ENCODE measurements at places on chromosomes 16 and 17.

GRCh38 chr17:49861150-49861884 is 13.4 kb upstream of the TAC4 start:
- DNase-seq: no peak

DNA sequence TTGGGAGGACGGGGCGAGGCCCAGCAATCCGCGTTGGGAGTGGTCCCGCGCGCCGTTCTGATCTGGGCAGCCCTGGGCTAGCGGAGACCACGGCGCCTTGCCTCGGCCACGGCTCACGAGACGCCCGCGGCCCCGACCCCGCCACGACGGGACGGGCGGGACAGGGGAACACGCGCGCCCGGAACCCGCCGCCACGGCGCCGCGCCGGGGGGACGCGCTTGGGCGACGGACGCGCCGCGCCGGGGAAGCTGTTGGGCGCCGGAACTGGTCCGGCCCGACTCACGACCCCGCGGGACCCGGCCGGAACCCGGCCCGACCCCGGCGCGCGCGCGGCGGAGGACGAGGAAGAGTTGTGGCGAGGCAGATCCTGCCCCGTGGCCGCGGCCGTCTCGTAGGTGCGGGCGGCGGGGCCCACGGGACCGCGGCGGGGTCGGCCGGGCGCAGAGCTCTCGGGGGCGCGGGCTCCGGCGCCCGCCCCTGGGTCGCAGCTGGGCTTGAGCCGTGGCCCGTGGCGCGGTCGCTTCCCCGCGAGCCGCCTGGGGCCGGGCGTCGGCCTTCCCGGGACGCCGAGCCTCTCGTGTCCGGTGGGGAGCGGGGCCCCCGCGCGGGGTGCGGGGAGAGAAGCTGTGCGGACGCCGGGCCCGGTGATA is at the start of gene ACSF3:
Gene ACSF3, plus strand, starts transcription at position 251 of the 650 bp plus-strand sequence. CDS start 6,830 bp downstream, outside the sequence.
- peak; percentile 41 for DNase-seq

GRCh38 chr16:24652803-24653202 is 76.6 kb upstream of the TNRC6A start:
- DNase-seq: no peak

DNA sequence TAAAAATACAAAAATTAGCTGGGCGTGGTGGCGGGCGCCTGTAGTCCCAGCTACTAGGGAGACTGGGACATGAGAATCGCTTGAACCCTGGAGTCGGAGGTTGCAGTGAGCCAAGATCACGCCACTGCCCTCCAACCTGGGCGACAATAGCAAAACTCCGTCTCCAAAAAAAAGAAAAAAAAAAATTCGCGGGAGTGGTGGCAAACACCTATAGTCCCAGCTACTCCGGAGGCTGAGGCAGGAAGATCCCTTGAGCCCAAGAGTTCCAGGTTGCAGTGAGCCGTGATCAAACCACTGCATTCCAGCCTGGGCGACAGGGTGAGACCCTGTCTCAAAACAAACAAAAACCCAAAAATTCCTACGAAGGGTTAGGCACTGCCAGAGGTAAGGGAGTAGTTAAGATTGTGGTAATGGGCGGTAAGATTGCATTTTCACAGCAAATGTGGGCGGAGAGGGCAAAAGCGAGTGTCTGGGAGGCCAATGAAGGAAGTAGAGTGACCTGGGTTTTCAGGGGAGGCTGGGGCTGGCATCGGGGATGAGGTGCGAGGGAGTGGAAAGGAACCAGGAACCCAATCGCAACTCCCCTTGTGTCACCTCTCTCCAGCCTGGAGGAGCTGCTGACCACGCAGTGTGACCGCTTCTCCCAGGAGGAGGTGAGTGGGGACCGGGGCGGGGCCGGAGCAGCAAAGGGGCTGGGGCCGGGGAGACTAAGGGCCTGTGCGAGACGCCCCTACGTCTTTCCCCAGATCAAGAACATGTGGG is 2.6 kb downstream of the MYL11 start:
- DNase-seq: no peak

GRCh38 chr17:17749921-17750320 is 68.7 kb downstream of the RAI1 start:
- no peak for DNase-seq

- DNase-seq: no peak
Measured at GRCh38 chr16:2039274-2040031, 8.2 kb downstream of the NTHL1 start.

DNA sequence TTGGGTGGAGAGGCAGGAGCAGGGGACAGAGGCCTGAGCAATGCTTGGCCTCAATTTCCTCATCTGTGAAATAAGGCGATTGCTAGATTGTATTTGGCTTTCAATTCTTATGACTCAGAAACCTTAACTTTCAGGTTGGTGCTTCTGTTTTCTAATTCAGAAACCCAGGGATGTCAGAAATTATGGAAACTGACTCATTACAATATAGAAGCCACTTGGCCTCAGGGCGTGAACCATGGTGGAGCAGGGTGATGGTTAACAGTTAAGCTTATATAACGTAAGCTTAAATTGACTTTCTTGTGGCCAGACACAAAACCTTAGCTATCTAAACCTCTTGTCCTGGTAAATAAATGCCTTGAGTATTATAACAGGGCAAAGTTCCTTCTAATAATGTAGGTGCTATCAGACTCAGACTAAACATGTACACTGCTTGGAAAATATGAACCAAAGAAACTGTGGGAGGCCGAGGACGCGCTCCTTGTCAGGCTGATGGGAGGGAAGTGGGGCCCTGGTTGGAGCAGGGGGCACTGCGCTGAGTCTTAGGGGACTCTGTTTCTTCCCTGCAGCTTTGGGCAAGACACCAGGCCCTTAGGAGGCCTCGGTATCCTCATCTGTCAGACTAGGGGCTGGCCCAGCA is 17.1 kb upstream of the SREBF1 start:
- no peak for DNase-seq

GRCh38 chr16:66254751-66255150 is 111.7 kb upstream of the CDH5 start:
- no peak for DNase-seq

- DNase-seq: no peak
Measured at GRCh38 chr16:87040169-87041117, 276.7 kb downstream of the C16orf95 start.

GRCh38 chr16:66168777-66169176 is 197.7 kb upstream of the CDH5 start:
- DNase-seq: no peak

GRCh38 chr16:87652799-87653198 is 50.5 kb downstream of the JPH3 start:
- no peak for DNase-seq

DNA sequence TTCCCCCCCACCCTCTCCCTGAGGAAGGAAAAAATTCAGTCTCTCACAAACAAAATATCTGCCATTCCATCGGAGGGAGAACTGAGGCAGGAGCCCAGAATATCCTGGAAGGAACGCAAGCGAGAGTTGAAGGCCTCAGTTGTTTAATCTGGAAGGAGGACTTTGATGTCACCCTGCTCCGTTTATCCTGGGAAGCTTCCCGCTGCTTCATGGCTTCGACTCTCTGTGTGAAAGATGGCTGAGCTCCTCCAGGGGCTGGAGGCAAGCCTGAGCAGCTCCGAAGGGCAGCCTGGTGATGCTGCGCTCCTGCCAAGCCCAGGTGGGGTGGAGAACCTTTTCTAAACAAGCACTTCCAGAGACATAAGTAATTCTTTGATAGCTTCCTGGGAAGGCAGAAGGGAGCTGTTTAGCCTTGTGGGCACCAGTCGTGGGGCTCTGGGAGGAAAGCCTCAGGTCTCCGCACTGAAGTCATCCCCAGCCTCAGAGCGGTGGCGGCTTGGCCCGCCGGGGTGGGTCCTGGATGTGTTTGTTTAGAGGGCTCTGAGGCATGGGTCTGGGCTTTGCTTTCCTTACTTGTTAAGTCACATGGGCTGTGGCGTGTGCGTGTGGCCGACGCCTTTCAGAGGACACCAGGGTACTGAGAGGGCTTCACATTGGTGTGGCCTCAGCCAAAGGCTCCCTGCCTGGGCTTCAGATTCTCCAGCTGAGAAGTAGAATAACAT is 7.9 kb downstream of the NKD1 start:
- no peak for DNase-seq

GRCh38 chr17:67126983-67127382 is 82.6 kb downstream of the CACNG1 start:
- DNase-seq: no peak

DNA sequence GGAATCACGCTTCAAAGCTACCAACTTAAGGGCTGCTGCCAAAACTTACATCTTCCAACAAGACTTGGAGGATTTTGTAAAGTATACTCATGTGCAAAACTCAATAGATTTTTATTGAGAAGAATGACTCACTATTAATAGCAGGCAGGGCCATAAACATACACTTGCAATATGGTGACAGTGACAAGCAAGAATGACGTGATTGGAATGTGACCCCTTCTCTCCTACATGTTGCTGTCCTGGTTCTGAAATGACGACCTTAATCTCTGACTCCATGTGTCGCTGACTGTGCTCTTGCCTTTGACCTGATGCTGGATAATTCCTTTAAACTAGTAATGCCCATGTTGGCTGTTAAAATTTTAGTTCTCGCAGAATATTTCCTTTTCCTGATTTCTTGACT is 174.5 kb downstream of the PARN start:
- no peak for DNase-seq

GRCh38 chr17:69593351-69593715 is 178.8 kb downstream of the MAP2K6 start:
- DNase-seq: no peak

- DNase-seq: no peak
Measured at GRCh38 chr16:85357323-85357722, 245.1 kb upstream of the CIBAR2 start.

DNA sequence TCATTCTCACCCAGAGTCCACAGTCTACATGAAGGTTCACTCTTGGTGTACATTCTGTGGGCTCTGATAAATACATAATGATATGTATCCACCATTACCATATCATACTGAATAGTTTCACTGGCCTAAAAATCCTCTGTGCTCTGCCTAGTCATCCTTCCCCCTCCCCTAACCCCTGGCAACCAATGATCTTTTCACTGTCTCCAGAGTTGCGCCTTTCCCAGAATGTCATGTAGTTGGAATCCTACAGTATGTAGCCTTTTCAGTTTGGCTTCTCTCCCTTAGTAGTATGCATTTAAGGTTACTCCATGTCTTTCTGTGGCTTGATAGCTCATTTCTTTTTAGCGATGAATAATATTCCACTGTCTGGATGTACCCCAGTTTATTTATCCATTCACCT is 101.3 kb downstream of the NOG start:
- no peak for DNase-seq

DNA sequence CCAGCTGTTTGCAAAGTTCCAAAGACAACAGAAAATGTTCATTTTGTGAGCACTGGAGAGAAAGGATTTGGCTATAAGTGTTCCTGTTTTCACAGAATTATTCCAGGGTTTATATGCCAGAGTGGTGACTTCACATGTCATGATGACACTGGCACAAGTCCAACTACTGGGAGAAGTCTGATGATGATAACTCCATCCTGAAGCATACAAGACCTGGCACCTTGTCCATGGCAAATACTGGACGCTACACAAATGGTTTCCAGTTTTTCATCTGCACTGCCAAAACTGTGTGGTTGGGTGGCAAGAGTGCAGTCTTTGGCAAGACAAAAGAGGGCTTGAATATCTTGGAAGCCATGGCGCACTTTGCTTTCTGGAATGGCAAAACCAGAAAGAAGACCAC is 385.0 kb downstream of the CDH11 start:
- DNase-seq: no peak

DNA sequence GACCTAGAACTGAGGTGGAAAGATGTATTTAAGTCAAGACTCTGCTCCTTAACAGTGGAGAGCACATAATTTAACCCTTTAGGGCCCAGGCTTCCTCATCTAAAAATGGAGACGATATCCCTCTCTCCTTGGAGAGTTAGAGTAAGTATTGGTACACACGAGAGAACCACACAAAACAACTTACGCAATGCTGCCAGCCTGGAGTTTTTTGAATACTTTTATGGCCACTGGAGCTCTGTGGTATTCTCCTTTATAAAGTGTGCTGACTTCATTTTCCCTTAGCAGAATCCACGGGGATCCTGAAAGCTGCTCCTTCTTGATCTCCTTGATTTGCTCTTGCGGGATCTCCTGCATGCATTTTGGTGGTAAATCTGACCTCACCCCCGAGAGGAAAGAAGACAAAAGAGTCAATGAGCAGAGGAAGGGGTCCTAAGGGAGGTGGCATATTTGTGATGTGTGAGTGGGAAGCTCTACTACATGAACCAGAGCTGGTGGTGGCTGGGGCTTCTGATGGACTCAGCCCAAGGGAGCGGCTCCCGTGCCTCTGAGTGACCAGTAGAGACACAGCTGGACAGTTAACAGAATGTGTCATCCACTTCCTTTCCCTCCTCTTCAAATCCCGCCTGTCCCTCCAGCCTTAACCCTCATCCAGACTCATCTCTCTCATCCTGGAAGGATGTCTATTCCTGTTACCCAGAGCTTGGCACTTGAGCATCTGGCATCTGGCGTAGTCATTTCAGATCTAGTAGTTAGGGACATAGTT is 9.4 kb downstream of the MLKL start:
- DNase-seq: no peak

DNA sequence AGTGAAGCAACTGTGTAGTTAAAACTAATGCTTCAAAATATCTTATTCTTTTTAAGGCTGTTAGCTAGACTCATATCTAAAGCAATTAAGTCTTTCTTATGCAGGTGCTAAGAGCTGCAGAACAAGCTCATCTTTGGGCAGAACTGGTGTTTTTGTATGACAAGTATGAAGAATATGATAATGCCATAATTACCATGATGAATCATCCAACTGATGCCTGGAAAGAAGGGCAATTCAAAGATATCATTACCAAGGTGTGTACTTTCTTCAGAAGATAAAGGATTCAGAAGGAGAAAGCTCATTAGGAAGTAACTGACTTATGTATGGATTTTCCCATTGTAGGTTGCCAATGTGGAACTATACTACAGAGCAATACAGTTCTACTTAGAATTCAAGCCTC is 23.9 kb downstream of the PTRH2 start:
- no peak for DNase-seq

- no peak for DNase-seq
Measured at GRCh38 chr17:58358408-58359172, 6.6 kb upstream of the SUPT4H1 start.

DNA sequence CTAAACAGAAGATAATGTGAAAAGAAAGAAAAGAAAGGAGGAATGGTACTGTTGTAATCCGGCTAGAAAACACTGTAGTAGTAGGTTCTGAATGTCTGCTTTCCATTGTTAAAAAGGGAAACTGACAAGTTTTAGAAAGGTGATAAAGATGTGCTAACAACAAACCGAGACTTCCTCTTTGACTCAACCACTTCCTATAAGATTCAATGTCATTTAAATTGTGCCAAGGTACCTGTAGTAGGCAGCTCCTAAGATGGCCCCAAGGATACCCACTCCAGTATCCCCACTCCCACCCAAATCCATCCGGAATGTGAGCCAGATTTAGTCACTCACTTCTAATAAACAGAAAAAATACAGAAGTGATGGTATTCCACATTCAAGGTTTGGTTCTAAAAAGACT is 31.2 kb downstream of the XYLT1 start:
- DNase-seq: no peak

GRCh38 chr16:81616321-81617020 is 162.6 kb upstream of the PLCG2 start:
- DNase-seq: peak; percentile 41

- no peak for DNase-seq
Measured at GRCh38 chr16:1913327-1914083, 4.7 kb downstream of the HS3ST6 start.

Measured in stimulated activated CD4-positive, alpha-beta T cell treated with anti-CD3 and anti-CD28 coated beads, TNF-alpha, amount 100 ng/mL, for 1 hour (primary cell).